ENCODE measurements at places on chromosomes 12 and 14. TPM values are rescaled to one million over a fixed set of nuclear protein-coding genes. Genes with fewer than 3 reads are reported as not detected.

DNA sequence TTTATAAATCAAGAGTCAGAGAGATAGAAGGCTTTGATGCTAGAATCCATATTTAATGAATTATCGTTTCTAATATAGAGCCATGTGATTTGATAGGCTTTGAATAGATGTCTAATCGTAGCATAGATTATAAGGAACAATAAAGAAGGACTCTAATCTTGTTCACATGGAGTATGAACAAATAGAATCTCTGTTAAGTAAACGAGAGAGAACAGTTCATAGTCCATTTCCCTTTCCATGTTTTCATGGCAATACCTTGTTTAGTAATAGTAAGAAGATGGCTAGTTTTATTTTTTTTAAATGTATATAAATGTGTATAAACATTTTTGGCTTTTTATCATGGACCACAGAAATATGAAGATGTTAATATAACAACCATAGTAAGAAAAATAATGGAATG is 32.3 kb upstream of the RAD51AP1 start:
- peaks cover 7% of the 10 kb centered on the region for H3K36me3 ChIP-seq
- no peak for DNase-seq
- no peaks in the 10 kb centered on the region for H3K4me1 ChIP-seq

DNA sequence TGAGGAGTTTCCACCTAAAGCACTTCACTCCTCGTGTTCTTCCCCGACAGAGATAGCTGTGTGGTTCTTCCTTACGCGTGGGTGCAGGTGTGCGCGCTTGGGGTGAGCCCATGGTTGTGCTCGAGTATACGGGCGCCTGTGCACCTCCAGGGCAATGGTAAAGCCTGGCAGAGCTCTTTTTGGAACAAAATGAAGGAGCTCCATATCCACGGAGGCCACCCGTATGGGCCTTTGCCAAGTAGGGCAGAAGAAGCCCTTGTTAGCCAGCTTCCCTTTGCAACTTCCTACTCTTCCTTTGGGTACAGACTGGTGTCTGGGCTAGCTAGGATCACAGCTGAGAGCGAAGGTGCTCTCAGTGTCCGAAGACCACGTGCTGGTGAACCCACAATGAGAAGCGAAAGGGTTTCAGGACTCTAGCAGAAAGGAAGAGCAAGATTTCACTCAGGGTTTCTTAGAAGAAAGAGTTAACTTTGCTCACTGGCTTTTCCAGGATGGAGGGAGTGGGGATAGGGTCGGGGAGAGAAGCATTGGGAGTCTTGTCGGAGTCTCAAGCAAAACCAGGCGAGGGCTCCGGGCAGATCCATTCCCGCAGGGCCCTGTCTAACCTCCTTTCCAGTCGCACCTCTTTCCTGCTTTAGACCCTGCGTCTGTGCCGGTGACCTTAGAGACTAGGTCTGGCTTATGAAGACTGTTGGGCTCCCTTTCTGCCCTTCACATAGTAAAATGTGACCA is 960 bp upstream of the LRFN5 start:
- no peak for DNase-seq
- no peak overlapping the region for H3K27ac ChIP-seq
- H3K4me1 ChIP-seq = peaks cover 4% of the 10 kb centered on the region

GRCh38 chr14:37262649-37263048 is 64.9 kb downstream of the MIPOL1 start:
- no peak overlapping the region for H3K27ac ChIP-seq
- no peak overlapping the region for H3K4me3 ChIP-seq
- H3K4me1 ChIP-seq = no peaks in the 10 kb centered on the region
- no peaks in the 10 kb centered on the region for H3K36me3 ChIP-seq

GRCh38 chr14:21915826-21916225 is 242.2 kb upstream of the OR4E1 start:
- peak overlapping the region; percentile 86 for H3K27ac ChIP-seq
- H3K36me3 ChIP-seq = no peaks in the 10 kb centered on the region
- no peak overlapping the region for H3K4me3 ChIP-seq
- peaks cover 66% of the 10 kb centered on the region for H3K4me1 ChIP-seq

- peak; percentile 61 for DNase-seq
- H3K27ac ChIP-seq = peak overlapping the region; percentile 86
- peaks cover 92% of the 10 kb centered on the region for H3K4me1 ChIP-seq
- H3K27me3 ChIP-seq = no peaks in the 10 kb centered on the region
- peaks cover under 1% of the 10 kb centered on the region for H3K36me3 ChIP-seq
- no peak overlapping the region for H3K4me3 ChIP-seq
These were observed 24.2 kb downstream of the SH2B3 start for GRCh38 chr12:111429828-111430432.

DNA sequence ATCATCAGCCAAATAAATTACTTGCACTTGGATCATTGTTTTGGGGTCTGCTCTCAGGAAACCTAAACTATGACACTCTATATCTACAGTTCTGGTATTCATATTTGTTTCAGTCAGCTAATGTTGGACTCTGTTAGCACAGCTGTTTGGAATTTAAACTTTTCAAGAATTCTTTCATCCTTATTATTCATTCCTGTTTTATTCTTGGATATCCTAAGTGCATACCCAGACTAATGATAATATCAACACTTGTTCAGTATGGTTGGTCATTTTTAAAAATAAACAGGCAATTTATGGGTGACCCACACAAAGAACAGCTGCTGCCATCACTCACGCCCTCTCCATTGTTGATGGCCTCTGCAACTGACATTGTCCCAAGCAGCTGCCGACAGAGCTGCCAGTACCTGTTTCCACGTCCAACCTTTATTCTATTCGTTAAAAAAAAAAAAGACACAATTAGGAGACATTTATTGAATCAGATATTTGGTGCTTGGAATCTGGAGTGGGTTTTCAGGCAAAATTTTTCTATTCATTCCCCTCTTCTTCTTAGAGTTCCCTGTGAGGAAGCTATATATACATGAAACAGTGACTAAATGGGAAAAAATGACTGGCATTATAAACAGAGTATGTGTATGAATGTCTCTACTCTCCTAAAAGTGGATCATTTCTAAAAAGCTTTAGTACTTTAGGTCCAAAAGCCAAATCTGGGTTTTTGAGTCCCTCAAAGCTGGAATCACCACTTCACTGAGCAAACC is 252.1 kb upstream of the NAV3 start:
- H3K4me3 ChIP-seq = no peak overlapping the region
- no peak for DNase-seq
- no peak overlapping the region for H3K27ac ChIP-seq
- no peaks in the 10 kb centered on the region for H3K4me1 ChIP-seq

DNA sequence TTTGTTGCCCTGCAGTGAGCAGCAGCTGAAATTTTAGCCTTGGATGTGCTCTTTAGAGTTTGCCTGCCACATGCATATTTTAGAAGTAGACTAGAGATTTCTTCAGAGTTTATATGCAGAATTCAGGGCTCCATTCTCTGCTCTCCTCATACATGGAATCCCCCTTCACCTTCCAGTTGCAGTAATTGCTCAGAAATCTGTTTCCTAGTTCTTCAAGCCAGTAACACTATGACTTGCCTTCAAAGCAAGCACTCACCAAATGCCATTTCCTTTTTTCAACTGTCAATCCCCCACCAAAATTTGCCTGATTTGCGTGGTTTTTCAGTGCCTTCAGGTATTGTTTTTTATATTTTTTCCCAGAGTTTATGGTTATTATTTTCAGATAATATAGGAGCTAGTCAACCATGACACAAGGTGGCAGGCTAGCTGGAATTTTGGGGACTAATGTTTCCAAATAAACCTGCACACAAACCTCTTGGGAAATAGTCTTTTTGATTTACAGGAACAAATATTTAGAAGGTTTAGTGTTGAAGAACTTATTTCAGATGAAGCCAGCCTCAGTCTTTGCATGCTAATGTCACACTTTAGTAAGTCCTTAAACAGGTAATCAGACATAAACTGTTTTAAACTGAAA is 79.2 kb downstream of the ASCL1 start:
- H3K36me3 ChIP-seq = no peaks in the 10 kb centered on the region
- H3K27ac ChIP-seq = no peak overlapping the region
- no peaks in the 10 kb centered on the region for H3K27me3 ChIP-seq
- no peaks in the 10 kb centered on the region for H3K4me1 ChIP-seq

DNA sequence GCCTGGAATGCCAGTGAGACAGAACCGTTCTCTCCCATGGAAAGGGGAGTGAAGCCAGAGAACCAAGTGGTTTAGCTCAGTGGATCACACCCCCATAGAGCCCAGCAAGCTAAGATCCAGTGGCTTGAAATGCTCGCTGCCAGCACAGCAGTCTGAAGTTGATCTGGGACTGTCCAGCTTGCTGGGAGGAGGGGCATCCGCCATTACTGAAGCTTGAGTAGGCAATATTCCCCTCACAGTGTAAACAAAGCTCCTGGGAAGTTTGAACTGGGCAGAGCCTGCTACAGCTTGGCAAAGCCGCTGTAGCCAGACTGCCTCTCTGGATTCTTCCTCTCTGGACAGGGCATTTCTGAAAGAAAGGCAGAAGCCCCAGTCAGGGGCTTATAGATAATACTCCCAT is 374.3 kb upstream of the DCN start:
- H3K4me3 ChIP-seq = no peak overlapping the region
- no peak for DNase-seq
- no peak overlapping the region for H3K27ac ChIP-seq
- no peaks in the 10 kb centered on the region for H3K27me3 ChIP-seq
- no peaks in the 10 kb centered on the region for H3K36me3 ChIP-seq

- no peaks in the 10 kb centered on the region for H3K36me3 ChIP-seq
- H3K27me3 ChIP-seq = peaks cover 3% of the 10 kb centered on the region
- no peak overlapping the region for H3K27ac ChIP-seq
- DNase-seq = no peak
- H3K4me1 ChIP-seq = no peaks in the 10 kb centered on the region
- H3K4me3 ChIP-seq = no peak overlapping the region
These were observed 401.8 kb downstream of the BTG1 start for GRCh38 chr12:91743704-91744321.

DNA sequence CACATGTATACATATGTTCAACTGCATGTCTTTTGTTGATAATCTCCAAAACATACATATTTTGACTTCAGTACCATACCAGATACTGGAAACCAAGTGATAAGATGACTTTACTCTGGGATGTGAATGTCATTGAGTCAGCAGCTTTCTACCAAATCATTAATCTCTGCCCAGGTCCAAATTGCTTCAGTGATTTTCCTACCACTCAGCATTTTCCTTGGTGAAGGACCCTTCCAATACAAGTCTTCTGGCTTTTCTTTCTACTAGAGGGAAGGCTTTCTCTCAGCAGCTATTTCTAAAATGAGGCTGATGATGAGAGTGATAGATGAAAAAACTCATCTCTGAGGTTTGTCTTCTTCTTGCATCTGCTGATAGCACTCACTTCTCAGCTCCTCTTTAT is 1008.5 kb downstream of the NRXN3 start:
- no peak for DNase-seq
- no peak overlapping the region for H3K27ac ChIP-seq
- no peaks in the 10 kb centered on the region for H3K27me3 ChIP-seq
- no peaks in the 10 kb centered on the region for H3K36me3 ChIP-seq
- H3K4me3 ChIP-seq = no peak overlapping the region

GRCh38 chr14:46325157-46325556 is 326.4 kb downstream of the RPL10L start:
- DNase-seq = no peak
- no peak overlapping the region for H3K4me3 ChIP-seq
- H3K36me3 ChIP-seq = no peaks in the 10 kb centered on the region

- H3K36me3 ChIP-seq = no peaks in the 10 kb centered on the region
- H3K4me1 ChIP-seq = peaks cover 3% of the 10 kb centered on the region
- no peak for DNase-seq
- no peaks in the 10 kb centered on the region for H3K27me3 ChIP-seq
- H3K27ac ChIP-seq = no peak overlapping the region
These were observed 104.0 kb upstream of the EIF5 start for GRCh38 chr14:103230021-103230420.

GRCh38 chr12:107474639-107475539 is 210.7 kb upstream of the PWP1 start:
- no peak overlapping the region for H3K4me3 ChIP-seq
- H3K27ac ChIP-seq = no peak overlapping the region
- no peaks in the 10 kb centered on the region for H3K4me1 ChIP-seq
- no peaks in the 10 kb centered on the region for H3K27me3 ChIP-seq

- no peak for DNase-seq
- no peak overlapping the region for H3K27ac ChIP-seq
- no peaks in the 10 kb centered on the region for H3K27me3 ChIP-seq
- H3K4me1 ChIP-seq = no peaks in the 10 kb centered on the region
- no peak overlapping the region for H3K4me3 ChIP-seq
These were observed 49.3 kb downstream of the OVCH1 start for GRCh38 chr12:29448157-29448556.

DNA sequence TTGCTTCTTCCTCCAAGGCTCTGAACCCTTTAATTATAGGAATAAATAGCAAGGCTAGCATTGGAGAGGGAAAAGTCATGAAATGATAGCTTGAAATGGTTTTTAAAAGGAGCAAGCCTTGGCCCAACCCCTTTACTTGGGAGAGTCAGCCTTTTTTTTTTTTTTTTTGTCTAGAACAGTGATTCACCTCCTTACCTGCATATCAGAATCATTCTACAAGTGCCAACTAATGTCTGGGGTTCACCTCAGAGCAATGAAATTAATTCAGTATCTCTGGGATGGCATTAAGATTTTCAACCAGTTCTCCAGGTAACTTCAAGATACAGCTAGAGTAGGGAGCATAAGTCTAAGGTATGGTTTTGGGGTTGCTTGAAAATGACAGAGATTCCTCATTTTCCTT is 41.3 kb upstream of the TMTC2 start:
- H3K36me3 ChIP-seq = no peaks in the 10 kb centered on the region
- DNase-seq = no peak
- H3K4me3 ChIP-seq = no peak overlapping the region
- H3K4me1 ChIP-seq = peaks cover 2% of the 10 kb centered on the region
- no peak overlapping the region for H3K27ac ChIP-seq

DNA sequence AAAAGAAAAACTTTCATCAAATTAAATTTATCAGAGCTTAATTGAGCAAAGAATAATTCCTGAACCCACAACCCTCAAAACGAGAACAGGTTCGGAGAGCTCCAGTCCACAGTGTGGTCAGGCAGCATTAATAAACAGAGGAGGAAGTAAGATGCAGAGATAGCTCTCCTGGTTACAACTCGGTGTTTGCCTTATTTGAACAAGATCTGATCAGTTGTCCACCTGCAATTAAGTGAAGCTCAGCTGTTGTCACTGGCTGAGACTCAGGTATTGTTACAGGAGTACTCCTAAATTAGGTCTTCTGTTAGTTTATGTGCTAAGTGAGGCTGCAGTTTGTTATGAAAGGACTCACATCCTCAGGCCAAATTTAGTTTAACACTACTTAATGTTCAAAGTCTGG is 451.4 kb upstream of the PDE3A start:
- no peak overlapping the region for H3K4me3 ChIP-seq
- peaks cover 5% of the 10 kb centered on the region for H3K4me1 ChIP-seq
- no peak overlapping the region for H3K27ac ChIP-seq
- no peak for DNase-seq

DNA sequence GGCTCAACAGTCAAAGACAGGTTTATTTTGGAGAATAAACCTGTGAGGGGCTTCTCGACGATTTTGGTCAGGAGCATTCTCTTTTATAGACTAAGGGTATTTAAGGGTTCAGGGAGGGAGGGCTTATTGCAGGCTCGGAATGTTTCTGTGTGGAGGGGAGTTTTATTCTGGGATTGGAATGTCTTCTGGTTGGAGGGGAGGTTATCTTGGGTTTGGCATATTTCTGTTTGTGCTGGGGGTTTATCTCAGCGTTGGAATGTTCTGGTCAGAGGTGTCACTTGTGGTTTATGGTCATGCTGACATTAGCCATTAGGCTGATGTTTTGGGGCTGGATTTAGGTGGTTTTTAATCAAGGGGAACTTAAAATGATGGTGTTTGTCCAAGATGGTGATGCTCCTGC is 103.9 kb downstream of the SUDS3 start:
- DNase-seq = no peak
- H3K36me3 ChIP-seq = no peaks in the 10 kb centered on the region
- H3K27me3 ChIP-seq = no peaks in the 10 kb centered on the region
- H3K4me3 ChIP-seq = no peak overlapping the region
- H3K4me1 ChIP-seq = no peaks in the 10 kb centered on the region
- no peak overlapping the region for H3K27ac ChIP-seq

Gene MUCL1
- not detected for polyA plus RNA-seq

Gene MYRFL
- polyA plus RNA-seq = not detected

Gene E2F7
- polyA plus RNA-seq = 4.7 TPM

Measured in endothelial cell of umbilical vein (primary cell).